ENCODE measurements at places on chromosomes 2 and 18. TPM values are rescaled to one million over a fixed set of nuclear protein-coding genes. Genes with fewer than 3 reads are reported as not detected.

Gene LCT
- 0.11 TPM for total RNA-seq

Gene PARD3B
- total RNA-seq, result 0.88 TPM

Gene FER1L5
- total RNA-seq, result not detected

Gene VAMP5
- 29.4 TPM for total RNA-seq

Gene C1QL2
- not detected for total RNA-seq

Gene FBXO41
- total RNA-seq, result 41.5 TPM

Gene DYNC1I2
- total RNA-seq, result 39.9 TPM

Gene GPBAR1
- 0.45 TPM for total RNA-seq

Gene SLC4A5
- 1.8 TPM for total RNA-seq

Gene CDK15
- total RNA-seq, result not detected

Gene ODC1
- total RNA-seq, result 181 TPM

Gene LRRC30
- not detected for total RNA-seq

Gene DNAH7
- 0.07 TPM for total RNA-seq

Gene DLX2
- total RNA-seq, result not detected

Data from activated CD8-positive, alpha-beta T cell treated with anti-CD3 and anti-CD28 coated beads for 36 hours (primary cell).